Effector memory CD4-positive, alpha-beta T cell (primary cell): ENCODE measurements at places on chromosomes 5 and 9.

GRCh38 chr9:4804531-4805016, 11.8 kb downstream of the RCL1 start:
- no peaks in the 10 kb centered on the region for H3K27me3 ChIP-seq
- DNase-seq: no peak
- no peak overlapping the region for H3K27ac ChIP-seq
- no peak overlapping the region for H3K4me3 ChIP-seq

- H3K4me3 ChIP-seq: no peak overlapping the region
- H3K27me3 ChIP-seq: no peaks in the 10 kb centered on the region
- no peaks in the 10 kb centered on the region for H3K4me1 ChIP-seq
- H3K36me3 ChIP-seq: no peaks in the 10 kb centered on the region
- no peak for DNase-seq
- no peak overlapping the region for H3K27ac ChIP-seq
These were observed 140.6 kb upstream of the STC2 start for GRCh38 chr5:173468821-173469251.

DNA sequence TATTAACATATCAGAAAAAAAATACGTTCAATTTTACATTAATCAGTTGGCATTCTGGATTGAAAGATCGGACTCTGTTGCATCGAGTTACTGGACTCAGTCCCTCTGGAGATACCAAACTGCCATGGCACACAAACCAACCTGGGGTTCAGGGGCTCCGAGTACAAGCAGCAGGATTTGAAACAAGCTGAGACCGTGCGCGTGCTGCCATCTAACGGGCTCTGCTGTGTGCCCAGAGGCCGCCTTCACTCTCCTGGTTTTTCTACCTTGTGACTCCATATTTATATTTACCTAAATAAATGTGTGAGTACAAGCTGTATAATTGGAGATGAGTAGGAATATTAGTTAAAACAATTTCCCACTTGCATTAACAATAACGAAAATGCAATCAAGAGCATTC, 48.2 kb downstream of the ANXA1 start:
- no peaks in the 10 kb centered on the region for H3K36me3 ChIP-seq
- no peak for DNase-seq
- no peak overlapping the region for H3K27ac ChIP-seq
- no peaks in the 10 kb centered on the region for H3K4me1 ChIP-seq
- no peaks in the 10 kb centered on the region for H3K27me3 ChIP-seq

DNA sequence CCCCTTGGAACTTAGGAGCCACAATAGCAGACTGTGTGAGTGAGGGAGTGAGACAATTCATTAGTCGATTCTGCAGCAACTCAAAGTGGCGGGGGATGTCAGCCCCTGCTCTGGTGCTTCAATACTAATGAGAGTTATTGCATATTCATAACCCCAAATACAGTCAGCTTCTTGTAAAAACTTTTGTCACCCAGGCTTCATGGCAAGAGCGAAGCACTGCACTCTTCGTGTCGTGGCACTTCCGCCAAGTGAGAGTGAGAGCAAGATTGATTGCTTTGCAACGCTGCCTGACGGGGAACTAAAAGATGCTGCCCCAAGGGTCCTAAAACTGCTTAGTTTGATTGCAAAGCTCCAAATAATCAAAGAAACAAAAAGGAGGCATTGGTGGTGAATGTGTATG, 150.9 kb downstream of the NR2F1-AS1 start:
- no peaks in the 10 kb centered on the region for H3K4me1 ChIP-seq
- no peak overlapping the region for H3K27ac ChIP-seq
- H3K36me3 ChIP-seq: no peaks in the 10 kb centered on the region
- H3K27me3 ChIP-seq: no peaks in the 10 kb centered on the region

GRCh38 chr9:34995670-34996060, 6.1 kb downstream of the DNAJB5 start:
- H3K4me3 ChIP-seq: no peak overlapping the region
- no peaks in the 10 kb centered on the region for H3K27me3 ChIP-seq
- no peaks in the 10 kb centered on the region for H3K4me1 ChIP-seq
- DNase-seq: no peak
- H3K27ac ChIP-seq: no peak overlapping the region

DNA sequence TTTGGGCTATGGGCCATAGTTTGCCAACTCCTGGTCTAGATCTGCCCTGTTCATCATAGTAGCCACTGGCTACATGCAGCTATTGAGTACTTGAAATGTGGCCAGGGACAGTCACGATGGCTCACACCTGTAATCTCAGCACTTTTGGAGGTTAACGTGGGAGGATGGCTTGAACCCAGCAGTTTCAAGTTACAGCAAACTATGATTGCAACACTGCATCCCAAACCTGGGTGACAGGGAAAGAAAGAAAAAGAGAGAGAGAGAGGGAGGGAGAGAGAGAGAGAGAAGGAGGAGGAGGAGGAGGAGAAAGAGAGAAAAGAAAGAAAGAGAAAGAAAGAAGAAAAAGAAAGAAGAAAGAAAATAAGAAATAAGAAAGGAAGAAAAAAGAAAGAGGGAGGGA, 5.1 kb upstream of the GMCL2 start:
- H3K4me1 ChIP-seq: no peaks in the 10 kb centered on the region
- no peaks in the 10 kb centered on the region for H3K36me3 ChIP-seq
- H3K27me3 ChIP-seq: no peaks in the 10 kb centered on the region

- H3K27ac ChIP-seq: no peak overlapping the region
- no peaks in the 10 kb centered on the region for H3K4me1 ChIP-seq
- DNase-seq: no peak
These were observed 302.1 kb upstream of the IRX4 start for GRCh38 chr5:2184563-2185540.

GRCh38 chr9:95092262-95093072, 225.0 kb downstream of the FANCC start:
- no peak overlapping the region for H3K4me3 ChIP-seq
- H3K4me1 ChIP-seq: peaks cover 3% of the 10 kb centered on the region
- H3K27me3 ChIP-seq: no peaks in the 10 kb centered on the region
- no peak for DNase-seq
- no peak overlapping the region for H3K27ac ChIP-seq
- H3K36me3 ChIP-seq: no peaks in the 10 kb centered on the region

DNA sequence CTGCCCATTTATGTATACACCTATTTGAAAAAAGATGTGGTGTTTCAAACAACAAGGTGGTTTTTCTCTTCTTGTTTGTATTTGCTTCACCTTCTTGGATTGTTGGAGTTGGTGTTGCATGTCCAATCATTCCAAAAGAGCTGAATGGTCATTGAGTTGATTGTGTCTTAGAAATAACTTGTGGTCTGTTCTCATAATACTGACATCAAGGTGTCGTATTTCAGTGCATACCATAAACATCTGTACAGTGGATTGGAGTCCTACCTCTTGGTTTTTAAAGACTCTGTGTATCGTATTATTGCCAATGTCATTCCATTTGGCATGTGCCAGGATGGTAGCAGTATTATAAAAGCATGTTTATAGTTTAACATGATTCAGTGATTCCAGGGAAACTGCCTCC, 73.2 kb downstream of the TRIO start:
- DNase-seq: no peak
- H3K36me3 ChIP-seq: no peaks in the 10 kb centered on the region
- no peaks in the 10 kb centered on the region for H3K27me3 ChIP-seq

GRCh38 chr9:81391457-81391825, 297.9 kb downstream of the TLE1 start:
- no peak for DNase-seq
- H3K4me1 ChIP-seq: no peaks in the 10 kb centered on the region
- H3K36me3 ChIP-seq: no peaks in the 10 kb centered on the region
- no peak overlapping the region for H3K27ac ChIP-seq
- H3K4me3 ChIP-seq: no peak overlapping the region

- H3K27ac ChIP-seq: no peak overlapping the region
- peaks cover 3% of the 10 kb centered on the region for H3K4me1 ChIP-seq
These were observed 7.5 kb upstream of the ANKRD33B start for GRCh38 chr5:10556289-10556807.

DNA sequence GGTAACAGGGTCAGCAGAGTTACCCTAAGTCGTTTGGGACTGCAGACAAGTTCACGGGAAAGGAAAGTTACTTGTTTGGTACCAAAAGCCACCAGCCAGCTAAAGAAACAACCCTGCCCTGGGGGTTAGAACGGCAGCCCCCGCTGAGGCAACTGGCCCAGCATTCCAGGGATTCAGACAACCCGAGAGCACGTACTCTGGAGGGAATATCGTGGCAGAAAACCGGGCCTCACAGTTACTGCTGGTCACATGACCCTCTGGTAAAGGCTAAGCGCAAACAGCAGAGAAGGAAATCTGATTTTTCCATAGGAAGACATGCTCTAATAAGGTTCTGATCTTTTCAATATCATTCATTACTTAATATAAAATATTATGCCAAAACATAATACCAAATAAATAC, 22.5 kb upstream of the MLANA start:
- no peak overlapping the region for H3K27ac ChIP-seq
- DNase-seq: no peak
- no peaks in the 10 kb centered on the region for H3K4me1 ChIP-seq
- no peak overlapping the region for H3K4me3 ChIP-seq

DNA sequence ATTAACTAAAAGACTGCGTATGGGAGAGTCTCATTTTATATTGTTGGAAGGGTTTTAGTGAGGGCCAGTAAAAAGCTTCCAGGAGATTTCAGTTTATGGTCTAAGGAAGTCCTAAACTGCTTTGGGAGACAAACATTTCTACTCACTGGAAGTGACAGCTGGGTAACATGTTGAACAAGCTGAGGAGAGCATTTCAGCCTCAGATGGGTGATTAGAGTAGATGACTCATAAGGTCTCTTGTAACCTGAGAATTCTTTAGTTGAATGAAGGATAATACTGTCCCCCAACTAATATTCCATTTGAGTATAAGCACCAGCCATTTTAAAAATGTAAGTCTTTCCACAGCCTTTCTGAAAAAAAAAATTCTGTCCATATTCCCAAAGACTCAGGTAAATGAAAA, 218.0 kb upstream of the C9orf72 start:
- H3K4me3 ChIP-seq: no peak overlapping the region
- no peak for DNase-seq

DNA sequence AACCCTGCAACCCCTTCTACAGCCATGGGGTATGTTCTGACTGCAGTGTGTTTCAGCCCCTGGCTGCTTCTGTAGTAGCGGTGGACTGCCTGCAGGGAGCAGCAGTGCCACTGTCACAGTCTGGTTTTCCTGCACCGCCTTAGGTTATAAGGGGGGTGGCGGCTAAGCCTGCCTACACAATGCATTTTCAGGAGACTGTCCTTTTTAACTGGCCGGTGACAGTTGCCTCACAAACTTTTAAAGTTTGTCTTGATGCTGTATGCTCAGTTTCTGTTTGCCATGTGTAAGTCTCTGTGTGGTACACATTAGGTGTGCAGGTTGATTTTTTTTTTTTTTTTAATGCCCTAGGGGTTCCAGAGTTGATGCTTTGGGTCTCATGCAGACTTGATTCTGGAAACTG, 53.0 kb downstream of the NUP214 start:
- no peak overlapping the region for H3K27ac ChIP-seq
- DNase-seq: peak; percentile 48
- no peak overlapping the region for H3K4me3 ChIP-seq
- H3K27me3 ChIP-seq: no peaks in the 10 kb centered on the region
- H3K36me3 ChIP-seq: peaks cover 53% of the 10 kb centered on the region

GRCh38 chr5:39228596-39228995, 9.2 kb upstream of the FYB1 start:
- H3K36me3 ChIP-seq: no peaks in the 10 kb centered on the region
- H3K4me1 ChIP-seq: peaks cover 6% of the 10 kb centered on the region
- H3K27me3 ChIP-seq: no peaks in the 10 kb centered on the region
- no peak overlapping the region for H3K4me3 ChIP-seq
- H3K27ac ChIP-seq: no peak overlapping the region
- DNase-seq: no peak

DNA sequence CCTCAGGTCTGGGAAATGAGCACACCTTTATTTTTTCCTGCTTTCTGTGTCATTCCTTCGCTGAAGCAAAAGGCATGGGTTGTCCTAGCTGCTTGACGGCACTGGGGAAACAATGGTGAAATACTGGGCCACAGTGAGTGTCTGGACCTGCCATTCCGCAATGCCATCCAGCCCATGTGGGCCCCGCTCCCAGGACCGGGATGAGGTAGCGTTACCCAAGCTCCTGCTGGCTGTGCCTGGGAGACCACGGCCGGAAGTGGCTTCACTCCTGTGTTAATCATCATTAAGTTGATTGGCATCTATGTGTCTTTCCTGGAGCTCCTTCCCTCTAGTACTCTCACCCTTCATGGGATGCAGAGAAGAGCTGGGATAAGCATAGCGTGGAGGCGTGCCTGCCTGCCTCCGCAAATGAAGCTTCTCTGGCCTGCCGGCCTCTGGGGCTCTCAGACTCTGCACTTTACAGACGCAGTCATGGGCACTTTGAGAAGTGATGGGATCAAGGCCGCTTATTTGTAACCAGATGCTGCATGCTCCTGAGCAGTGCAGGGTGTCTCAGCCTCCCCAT, 16.5 kb upstream of the SMIM32 start:
- H3K4me3 ChIP-seq: no peak overlapping the region
- no peaks in the 10 kb centered on the region for H3K36me3 ChIP-seq
- no peaks in the 10 kb centered on the region for H3K4me1 ChIP-seq

DNA sequence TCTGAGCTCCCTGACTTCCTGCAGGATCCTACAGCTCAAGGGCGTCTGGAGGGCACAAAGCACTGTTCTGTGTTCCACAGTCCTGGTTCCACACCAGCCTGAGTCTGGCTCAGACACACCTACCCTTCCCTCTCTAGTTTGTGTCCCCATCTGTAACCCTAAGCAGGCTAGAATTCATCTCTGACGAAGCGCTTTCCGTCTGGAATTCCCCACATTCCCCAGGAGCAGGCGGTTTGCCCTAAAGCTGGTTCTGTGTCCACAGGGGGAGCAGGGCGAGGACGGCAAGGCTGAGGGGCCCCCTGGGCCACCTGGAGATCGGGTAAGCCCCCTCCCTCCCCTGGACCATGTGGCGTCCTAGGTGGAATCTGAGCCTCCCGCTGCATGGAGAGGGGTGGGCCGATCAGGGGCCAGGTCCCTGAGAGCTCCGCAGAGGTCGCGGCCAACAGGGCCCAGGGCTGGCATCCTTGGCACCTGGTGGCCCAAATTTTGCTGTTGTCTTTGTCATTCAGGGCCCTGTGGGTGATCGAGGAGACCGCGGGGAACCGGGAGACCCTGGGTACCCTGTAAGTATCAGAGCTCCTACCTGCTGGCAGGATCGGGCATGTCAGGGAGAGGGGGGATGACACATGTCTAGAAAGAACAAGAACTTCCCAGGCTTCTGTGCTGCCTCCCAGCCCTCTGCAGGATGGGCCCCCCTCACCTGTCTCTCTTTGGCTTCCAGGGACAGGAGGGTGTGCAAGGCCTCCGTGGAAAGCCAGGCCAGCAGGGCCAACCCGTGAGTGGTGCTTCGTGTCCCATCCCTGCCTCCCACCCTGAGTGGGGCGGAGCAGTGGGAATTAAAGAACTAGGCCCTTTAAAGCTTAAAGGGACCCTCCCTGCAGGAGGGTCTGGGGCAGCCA, 34.5 kb upstream of the ORM1 start:
- no peaks in the 10 kb centered on the region for H3K36me3 ChIP-seq
- no peak overlapping the region for H3K4me3 ChIP-seq
- H3K27ac ChIP-seq: no peak overlapping the region
- no peaks in the 10 kb centered on the region for H3K4me1 ChIP-seq
- DNase-seq: no peak
- H3K27me3 ChIP-seq: no peaks in the 10 kb centered on the region

GRCh38 chr9:112355427-112355897, 22.0 kb upstream of the PTBP3 start:
- H3K4me1 ChIP-seq: no peaks in the 10 kb centered on the region
- no peaks in the 10 kb centered on the region for H3K36me3 ChIP-seq
- no peak for DNase-seq
- H3K27me3 ChIP-seq: no peaks in the 10 kb centered on the region
- no peak overlapping the region for H3K27ac ChIP-seq
- no peak overlapping the region for H3K4me3 ChIP-seq
